Activated naive CD4-positive, alpha-beta T cell treated with anti-CD3 and anti-CD28 coated beads for 36 hours (primary cell): ENCODE measurements at places on chromosomes 13 and 19. TPM values are rescaled to one million over a fixed set of nuclear protein-coding genes. Genes with fewer than 3 reads are reported as not detected.

GRCh38 chr19:50500060-50500752, 10.8 kb downstream of the JOSD2 start:
- peak; percentile 22 for DNase-seq

The CCDC61 gene
- 29.3 TPM for total RNA-seq

The MUC16 gene
- not detected for total RNA-seq

DNA sequence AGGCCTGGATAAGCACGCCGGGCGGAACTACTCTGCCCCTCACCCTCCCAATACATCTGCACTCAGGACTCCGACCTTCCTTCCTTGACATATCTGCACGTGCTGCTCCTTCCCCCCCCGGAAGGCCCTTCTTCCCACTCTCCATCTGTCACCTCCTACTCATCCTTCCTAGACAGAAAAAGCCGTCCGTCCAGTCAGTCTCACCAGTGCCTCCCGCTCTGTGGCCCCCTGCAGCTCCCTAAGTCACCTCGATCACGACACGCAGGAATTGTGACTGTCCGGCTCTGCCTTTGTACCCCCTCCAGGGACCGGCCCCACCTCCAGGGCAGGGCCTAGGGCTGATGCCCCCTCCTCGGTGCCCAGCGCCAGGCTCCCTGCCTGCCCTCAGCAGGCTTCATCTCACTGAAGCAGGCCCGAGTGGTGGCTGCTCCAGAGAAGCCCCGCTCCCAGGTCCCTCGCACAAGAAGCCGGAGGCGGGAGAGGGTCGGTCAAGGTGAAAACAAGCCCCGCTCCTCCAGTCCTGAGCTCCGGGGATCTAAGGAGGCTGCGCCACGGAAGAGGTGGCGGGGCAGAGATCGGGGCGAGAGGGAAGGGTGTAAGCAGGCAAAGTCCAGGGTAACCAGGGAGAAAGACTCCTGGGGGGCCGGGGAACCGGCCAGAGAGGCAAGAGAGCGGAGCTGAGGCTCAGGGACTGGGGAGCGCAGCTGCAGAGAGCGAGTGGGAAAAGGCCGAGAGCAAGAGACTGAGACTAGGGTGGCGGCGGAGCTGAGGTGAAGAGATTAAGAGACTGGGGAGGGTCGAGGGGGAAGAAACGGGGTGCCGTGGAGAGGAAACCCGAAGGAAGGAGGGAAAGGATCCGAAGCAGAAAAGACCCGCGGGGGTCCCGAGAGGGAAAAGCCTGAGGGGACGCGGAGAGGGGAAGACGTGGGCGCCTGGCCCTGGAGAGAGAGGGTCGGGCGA, 1.1 kb downstream of the PPP6R1 start:
- DNase-seq, result peak; percentile 56

- DNase-seq, result no peak
Measured at GRCh38 chr13:31263346-31263745, 63.6 kb downstream of the B3GLCT start.

GRCh38 chr13:110125157-110125556, 181.8 kb downstream of the COL4A1 start:
- no peak for DNase-seq

GRCh38 chr19:40370997-40371801, 18.8 kb downstream of the HIPK4 start:
- no peak for DNase-seq

GRCh38 chr19:11180346-11180745, 17.0 kb downstream of the KANK2 start:
- no peak for DNase-seq

The PRR19 gene
- total RNA-seq, result 0.43 TPM

- no peak for DNase-seq
Measured at GRCh38 chr13:43363156-43363953, 340.0 kb downstream of the DNAJC15 start.

The ZNF534 gene
- total RNA-seq, result not detected
